NB4 (cell line): ENCODE measurements at places on chromosomes 3 and 15.
A peak's percentile ranks its signal among the peaks of the same experiment; 100 is the strongest.

- DNase-seq = no peak
These were observed 452.6 kb downstream of the ZPLD1 start for GRCh38 chr3:102887431-102887830.

DNA sequence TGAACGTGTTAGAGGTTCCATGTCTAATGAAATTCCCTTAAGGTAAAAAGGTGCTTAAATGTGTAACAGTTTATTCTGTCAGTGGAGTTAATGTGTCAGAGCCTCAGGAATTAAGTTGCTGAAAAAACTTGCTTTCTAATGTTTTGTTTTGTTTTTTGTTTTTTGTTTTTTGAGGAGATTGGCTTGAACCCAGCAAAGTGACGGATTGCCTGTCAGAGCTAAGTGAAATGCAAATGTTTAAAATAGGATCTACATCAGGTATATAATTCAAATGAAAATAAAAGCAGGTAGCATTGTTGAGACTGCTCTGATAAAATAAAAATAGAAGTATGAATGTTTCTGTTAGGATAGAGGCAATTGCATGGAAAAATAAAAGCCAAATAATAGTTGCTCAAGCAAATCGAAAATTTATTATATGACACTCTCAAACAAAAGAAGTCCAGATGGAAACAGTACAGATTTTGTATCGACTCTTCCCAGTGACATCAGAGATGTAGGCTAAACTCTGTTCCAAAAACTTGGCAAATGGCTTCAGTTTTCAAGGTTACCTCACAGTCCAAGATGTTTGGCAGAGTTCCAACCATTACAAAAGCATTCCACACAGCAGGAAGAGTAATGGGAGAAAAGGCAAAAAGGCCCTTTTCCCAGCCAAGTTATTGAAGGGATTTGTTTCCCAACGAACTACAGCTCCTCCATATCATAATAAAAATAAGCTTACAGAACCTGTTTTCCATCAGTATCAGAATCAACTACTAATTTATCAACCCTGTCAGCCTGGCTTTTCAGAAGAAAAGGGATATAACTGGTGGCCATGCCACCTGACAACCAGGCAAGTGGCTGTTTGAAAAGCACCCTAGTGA, 291.0 kb downstream of the TBL1XR1 start:
- no peak for DNase-seq

GRCh38 chr15:32861174-32861573, 143.4 kb downstream of the GREM1 start:
- no peak for DNase-seq

DNA sequence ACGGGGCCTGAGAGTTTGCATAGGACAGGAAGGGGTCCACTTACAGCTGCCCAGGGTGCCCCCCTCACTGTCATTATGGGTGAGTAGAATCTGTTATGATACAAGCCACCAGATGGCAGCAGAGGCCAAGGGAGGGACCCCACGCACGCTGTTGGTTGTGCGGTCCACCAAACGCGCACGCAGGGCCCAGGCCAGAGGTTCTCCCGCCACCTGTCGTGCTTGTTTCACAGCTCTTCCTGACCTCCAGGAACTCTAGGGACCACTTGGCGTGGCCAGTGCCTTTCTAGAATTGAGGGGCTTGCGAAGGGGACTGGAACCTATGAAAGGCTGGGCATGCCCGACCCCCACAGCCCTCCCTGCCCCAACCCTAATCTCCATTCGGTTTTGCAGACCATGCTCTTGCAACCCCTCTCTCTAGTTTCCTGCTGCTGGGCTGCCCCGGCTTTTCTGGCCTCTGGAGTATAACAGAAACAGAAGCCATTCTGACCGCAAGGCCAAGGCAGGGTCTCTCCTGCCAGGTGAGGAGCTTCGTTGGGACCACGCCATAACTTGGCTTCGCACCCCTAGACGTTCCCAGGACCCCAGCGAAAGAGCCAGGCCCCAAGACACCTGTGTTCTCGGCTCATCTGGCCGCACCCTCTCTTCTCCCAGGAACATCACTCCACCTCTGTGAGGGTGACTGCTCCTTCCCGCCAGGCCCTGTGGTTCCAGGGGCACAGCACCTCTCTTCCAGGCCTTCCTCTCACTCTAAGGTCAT, 46.0 kb downstream of the ALDH1L1 start:
- DNase-seq = peak; percentile 62

GRCh38 chr3:160707187-160707794, 30.3 kb downstream of the ARL14 start:
- DNase-seq = peak; percentile 52

DNA sequence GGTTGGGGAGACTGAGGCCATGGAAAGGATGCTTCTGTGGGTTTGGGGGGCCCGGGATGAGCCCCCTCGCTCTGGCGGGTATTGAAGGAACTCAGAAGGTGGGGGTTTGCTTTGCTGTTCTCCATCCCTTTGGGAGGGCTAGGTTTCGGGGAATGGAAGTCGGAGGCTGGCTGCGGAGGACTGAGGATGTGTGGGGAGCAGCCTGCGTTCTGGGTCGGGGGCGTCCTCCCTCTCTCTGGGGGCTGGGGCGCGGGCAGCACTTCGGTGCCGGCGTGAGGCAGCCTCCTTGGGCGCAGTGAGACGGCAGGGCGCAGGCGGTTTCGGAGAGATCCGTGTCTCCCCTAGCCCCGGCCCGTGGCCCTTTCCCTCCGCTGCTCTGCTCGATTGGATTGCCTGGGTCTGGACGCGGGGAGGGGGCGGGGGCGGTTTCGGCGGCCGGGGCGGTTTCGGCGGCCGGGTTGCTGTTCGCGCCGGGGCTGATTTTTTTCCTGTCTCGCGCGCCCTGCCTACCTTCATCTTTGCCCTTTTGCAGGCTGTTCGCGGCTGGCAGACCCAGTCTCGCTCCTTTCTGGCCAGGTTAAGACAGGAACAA, 1.4 kb downstream of the PTPRG start:
- DNase-seq = no peak

- no peak for DNase-seq
These were observed 515.2 kb upstream of the CCDC54 start for GRCh38 chr3:106862067-106862466.

- DNase-seq = no peak
These were observed 93.3 kb upstream of the NLGN1 start for GRCh38 chr3:173304182-173304800.

GRCh38 chr3:155449613-155450267, 156.3 kb upstream of the STRIT1 start:
- no peak for DNase-seq

GRCh38 chr3:133893683-133894352, 1.9 kb downstream of the RAB6B start:
- no peak for DNase-seq
